ENCODE measurements at places on chromosomes 4 and X.

- peak; percentile 21 for DNase-seq
Measured at GRCh38 chrX:79270401-79270800, 96.7 kb downstream of the ITM2A start.

DNA sequence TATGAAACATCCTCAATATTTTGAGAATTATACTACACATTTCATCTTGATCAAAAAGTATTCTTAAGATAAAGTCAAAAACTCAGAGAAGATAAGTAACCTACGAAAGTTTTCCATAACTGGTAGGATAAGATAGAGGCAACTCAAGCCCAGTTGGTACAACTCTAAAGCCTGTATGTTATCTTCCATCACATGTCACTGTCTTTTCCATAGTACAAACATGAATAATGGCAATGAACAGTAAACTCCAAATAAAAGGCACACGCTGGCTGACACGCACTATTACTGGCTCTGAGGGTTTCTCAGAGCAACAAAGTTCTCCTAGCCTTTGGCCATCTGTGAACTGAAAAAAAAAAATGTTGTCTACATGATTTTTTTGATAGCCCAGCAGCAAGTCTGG, 27.2 kb downstream of the LIN54 start:
- no peak for DNase-seq

- DNase-seq: no peak
Measured at GRCh38 chr4:16916031-16916430, 17.6 kb upstream of the LDB2 start.

DNA sequence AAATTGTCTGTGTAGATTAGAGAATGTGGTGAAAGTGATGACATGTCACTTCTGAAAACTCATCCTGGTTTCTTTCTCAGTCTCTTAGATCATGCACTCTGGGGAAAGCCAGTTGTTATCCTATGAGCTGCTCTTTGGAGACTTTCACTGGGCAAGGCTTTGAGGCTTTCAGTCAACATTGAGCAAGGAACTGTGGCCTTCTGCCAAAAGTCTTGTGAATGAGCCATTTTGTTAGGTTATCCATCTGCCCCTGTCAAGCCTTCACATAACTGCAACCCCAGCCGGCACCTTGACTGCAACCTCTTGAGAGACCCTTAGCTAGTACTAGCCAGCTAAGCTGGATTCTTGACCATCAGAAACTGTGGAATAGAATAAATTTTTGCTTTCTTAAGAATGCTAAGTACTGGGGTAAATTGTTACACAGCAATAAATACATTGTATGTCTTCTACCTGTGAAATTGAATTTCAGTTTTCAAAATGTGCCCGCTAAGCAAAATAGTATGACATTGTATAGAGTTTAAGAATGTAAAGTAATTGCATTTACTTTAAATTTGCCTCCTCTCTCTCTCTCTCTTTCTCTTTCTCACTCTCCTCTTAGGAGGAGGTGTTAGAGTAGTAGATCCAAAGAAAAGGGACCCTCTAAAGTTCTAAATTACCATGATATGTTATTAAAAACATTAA, 1273.0 kb downstream of the RAPGEF2 start:
- no peak for DNase-seq

DNA sequence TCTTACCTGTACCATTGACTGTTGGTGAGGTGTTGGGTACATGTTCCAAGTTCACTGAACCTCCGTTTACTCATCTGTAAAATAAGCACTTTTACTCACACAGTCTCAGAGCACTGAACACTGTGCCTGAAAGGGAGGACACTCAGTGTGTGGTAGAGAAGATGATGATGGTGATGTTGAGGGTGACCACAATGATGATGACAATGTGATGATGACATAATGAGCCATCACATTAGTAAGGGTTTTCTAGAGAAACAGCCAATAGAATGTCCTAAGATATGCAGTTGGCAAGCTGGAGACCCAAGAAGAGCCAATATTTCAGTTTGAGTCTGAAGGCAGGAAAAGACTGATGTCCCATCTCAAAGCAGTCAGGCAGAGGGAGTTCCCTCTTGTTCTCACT, 315.4 kb upstream of the IGFBP7 start:
- DNase-seq: no peak

DNA sequence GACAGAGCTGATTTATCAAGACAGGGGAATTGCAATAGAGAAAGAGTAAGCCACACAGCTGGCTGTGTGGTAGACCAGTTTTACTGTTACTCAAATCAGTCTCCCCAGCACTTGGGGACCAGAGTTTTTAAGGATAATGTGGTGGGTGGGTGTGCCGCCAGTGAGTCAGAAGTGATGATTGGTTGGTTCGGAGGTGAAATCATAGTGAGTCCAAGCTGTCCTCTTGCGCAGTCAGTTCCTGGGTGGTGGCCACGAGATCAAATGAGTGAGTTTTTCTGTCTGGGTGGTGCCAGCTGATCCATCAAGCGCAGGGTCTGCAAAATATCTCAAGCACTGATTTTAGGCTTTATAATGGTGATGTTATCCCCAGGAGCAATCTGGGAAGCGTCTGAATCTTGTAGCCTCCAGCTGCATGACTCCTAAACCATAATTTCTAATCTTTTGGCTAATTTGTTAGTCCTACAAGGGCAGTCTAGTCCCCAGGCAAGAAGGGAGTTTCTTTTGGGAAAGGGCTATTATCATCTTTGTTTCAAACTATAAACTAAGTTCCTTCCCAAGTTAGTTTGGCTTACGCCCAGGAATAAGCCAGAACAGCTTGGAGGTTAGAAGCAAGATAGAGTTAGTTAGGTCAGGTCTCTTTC, 44.0 kb upstream of the PPP1R2C start:
- no peak for DNase-seq

DNA sequence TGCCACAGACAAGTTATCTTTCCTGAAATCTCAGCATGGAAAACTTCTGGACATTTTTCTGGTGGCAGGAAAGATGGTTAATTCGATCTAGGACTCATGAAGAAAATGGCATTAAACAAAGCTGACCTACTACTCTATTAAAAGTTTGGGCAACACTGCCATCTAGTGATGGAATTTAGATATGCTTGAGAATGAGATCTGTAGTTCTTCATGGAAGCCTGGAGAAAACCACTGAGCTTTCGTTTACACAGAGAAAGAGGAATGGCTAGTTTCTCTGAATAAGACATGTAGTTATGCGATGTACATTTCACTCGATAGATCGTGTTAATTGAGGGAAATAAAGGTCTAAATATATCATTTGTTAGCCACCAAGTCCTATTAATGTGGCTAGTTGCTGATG, 51.7 kb upstream of the CHRDL1 start:
- peak; percentile 42 for DNase-seq

- DNase-seq: no peak
Measured at GRCh38 chr4:123836851-123837595, 440.4 kb downstream of the SPRY1 start.

DNA sequence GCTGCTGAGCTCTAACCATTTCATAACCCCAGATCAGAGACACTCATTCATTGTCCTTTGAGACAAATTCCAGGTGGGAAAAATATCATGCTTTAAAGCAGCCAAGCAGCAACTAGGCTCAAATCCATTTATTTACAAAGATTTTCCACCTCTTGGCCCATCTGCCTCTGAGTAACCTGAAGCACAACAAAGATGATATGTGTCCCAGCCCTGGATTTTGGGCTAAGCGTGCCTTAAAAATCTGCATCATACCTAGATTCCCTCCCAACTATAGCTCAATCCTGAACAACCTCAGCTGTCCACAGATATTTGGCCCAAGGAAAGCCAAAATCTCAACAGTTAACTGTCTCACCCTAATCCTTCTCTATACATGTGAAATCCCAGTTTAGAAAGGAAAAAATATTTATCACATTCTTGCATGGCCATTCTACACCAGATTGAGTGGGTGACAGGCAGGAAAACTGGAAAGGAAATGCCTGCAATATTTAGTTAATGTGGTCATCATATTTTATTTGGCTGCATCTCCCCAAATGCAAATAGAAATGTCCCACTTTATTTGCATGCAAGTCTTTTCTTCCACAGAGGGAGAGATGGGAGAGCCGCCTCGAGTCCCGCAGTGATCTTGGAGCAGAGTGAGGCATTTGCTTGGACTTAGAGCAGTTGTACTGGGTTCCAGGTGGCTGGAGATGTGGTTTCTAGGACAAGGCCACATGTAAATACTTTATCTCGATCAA, 146.4 kb upstream of the EOLA2 start:
- DNase-seq: no peak

- DNase-seq: no peak
Measured at GRCh38 chr4:73267050-73267449, 8.5 kb upstream of the ANKRD17 start.

DNA sequence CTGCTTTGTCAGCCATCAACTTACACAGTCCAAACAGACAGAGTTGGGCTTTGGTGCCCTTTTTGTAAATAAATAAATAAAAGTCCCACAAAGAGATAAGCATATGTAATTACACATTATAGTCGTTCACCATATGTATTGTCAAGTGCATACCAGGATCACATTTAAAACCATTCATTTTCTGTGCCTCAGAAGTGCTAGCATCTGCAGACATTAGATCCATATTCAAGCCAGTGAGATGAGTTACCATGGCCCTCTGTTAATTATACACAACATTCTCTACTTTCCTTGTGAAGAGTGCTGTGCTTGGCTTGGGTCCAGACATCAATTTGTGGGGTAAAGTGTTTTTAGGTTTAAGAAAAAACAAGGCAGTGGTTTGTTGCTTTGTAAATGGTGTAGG, 76.8 kb downstream of the ENOX2 start:
- DNase-seq: no peak

GRCh38 chr4:89324671-89325070, 17.1 kb upstream of the GPRIN3 start:
- DNase-seq: no peak

- DNase-seq: no peak
Measured at GRCh38 chr4:136810626-136811025, 721.7 kb downstream of the PCDH18 start.

DNA sequence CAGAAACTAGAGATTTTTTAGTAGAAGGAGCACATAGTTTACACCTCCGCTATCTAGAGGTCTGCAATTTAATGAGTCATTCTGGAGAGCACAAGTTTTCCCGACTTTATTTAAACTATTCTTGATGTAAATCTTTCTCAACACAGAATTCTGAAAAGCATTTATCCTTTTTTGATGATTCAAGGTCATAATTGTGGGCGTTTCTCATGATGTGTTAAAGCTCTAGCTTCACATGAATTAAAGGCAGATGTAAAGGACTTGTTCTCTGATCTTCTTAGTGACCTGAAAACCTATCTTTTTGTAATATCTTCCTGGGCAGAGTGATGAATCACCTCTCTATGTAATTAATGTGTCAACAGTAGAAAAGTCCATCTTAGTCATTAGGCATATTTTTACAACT, 128.8 kb downstream of the COMMD8 start:
- no peak for DNase-seq

- peak; percentile 26 for DNase-seq
Measured at GRCh38 chr4:172982151-172982590, 186.4 kb upstream of the GALNT7 start.

DNA sequence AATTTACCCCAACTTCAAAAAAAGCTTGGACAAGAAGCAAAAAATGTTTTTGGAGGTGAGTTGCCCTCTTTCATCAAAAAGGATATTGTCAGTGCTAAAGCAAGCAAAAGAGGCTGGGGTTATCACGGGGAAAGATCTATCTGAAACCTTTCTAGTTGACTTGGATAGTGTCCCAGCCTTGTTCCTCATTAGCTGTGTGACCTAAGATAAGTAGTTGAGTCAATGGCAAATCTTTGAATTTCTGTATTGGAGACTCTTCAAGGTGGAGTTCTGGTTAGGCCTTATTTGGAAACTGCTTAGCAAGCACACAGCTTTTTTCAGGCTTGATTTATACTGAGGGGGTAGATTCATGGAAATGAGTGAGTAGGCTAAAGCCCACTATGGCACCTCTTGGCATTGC, 271.6 kb downstream of the GRIA3 start:
- no peak for DNase-seq

DNA sequence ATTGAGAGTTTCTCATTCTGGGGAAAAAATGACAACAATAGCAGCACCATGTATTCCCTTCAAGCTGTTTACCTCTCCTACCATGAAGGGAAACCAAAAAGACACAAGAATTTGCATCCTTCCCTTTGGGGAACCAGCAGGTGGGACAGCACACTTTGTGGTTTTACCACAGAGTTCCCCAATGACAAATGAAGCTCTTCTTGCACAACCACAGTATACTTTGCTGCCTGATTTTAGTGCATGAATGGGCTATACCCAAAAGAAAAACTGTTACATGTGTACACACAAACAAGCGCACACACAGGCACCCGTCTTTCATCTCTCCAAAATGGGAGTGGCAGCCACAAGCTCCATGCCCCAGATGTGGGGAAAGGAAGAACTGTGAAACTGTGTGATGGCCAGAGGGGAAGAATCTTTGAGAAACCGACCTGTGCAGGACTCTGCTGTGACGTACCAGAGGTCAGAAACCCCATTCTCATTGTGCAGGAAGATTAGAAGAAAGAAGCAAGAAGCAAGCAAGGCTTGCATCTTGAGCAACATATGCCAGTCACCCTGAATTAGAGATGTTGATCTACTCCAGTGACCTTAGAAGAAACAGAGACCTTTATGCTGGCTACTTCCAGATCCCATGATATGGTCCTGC, 2.7 kb upstream of the MAML3 start:
- DNase-seq: no peak

DNA sequence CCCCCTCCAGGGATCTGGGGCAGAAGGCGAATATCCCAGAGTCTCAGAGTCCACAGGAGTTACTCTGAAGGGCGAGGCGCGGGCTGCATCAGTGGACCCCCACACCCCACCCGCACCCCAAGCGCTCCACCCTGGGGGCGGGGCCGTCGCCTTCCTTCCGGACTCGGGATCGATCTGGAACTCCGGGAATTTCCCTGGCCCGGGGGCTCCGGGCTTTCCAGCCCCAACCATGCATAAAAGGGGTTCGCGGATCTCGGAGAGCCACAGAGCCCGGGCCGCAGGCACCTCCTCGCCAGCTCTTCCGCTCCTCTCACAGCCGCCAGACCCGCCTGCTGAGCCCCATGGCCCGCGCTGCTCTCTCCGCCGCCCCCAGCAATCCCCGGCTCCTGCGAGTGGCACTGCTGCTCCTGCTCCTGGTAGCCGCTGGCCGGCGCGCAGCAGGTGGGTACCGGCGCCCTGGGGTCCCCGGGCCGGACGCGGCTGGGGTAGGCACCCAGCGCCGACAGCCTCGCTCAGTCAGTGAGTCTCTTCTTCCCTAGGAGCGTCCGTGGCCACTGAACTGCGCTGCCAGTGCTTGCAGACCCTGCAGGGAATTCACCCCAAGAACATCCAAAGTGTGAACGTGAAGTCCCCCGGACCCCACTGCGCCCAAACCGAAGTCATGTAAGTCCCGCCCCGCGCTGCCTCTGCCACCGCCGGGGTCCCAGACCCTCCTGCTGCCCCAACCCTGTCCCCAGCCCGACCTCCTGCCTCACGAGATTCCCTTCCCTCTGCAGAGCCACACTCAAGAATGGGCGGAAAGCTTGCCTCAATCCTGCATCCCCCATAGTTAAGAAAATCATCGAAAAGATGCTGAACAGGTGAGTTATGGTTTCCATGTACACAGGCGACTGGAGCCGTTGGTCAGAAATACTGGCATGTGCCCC, at the start of gene CXCL1:
TSS of gene CXCL1 (plus strand) at position 264 of the 926 bp plus-strand sequence. CDS start at position 342, 78 bp downstream.
- peak; percentile 45 for DNase-seq

DNA sequence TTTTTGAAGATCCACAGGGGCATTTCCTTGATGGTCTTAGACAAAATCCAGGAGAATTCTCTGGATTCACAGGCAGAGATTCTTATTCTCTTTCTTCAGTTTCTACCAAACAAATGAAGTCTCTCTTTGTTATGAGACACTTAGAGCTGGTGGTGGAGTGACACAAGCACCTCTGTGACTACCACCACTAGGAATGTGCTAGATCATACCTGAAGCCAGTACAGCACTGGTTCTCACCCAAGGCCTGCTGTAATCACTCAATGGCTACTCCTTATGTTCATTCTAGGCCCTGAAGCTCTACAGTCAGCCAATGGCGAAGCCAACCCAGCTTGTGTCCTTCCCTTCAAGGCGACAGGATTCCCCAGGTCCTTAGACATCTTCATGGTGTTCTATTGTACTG, 482.3 kb downstream of the TRAM1L1 start:
- DNase-seq: no peak

Data from iPS-NIHi11 (cell line).